ENCODE measurements at places on chromosomes 7 and 10. TPM values are rescaled to one million over a fixed set of nuclear protein-coding genes. Genes with fewer than 3 reads are reported as not detected.

DNA sequence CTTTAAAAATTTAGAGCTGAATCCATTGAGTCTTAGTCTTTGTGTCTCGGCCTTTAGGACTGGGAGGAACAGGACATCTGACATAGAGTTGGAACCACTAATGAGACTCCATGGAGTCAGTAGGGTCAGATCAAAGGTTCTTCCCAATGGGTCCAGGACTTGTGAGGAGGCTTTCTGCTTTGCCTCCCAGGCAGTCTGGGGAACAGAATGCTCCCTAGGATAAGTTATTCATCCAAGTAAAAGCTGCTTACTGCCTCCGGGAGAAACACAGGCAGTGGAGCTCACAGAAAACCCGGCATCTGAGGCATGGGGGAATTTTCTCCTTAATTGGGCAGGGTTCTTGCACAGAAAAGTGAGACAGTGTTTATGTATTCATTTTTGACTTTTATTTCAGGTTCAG, 216.4 kb downstream of the SEC23IP start:
- no peak for DNase-seq
- H3K27me3 ChIP-seq: peaks cover 2% of the 10 kb centered on the region
- H3K36me3 ChIP-seq: no peaks in the 10 kb centered on the region
- no peak overlapping the region for H3K27ac ChIP-seq

The COA1 gene
- total RNA-seq: 78.9 TPM

GRCh38 chr7:44797329-44798258, 1.1 kb downstream of the PPIA start:
- peak; percentile 91 for DNase-seq
- peaks cover 31% of the 10 kb centered on the region for H3K4me1 ChIP-seq
- peak overlapping the region; percentile 97 for H3K4me3 ChIP-seq
- peaks cover 57% of the 10 kb centered on the region for H3K36me3 ChIP-seq
- peak overlapping the region; percentile 99 for H3K27ac ChIP-seq
- no peaks in the 10 kb centered on the region for H3K27me3 ChIP-seq

DNA sequence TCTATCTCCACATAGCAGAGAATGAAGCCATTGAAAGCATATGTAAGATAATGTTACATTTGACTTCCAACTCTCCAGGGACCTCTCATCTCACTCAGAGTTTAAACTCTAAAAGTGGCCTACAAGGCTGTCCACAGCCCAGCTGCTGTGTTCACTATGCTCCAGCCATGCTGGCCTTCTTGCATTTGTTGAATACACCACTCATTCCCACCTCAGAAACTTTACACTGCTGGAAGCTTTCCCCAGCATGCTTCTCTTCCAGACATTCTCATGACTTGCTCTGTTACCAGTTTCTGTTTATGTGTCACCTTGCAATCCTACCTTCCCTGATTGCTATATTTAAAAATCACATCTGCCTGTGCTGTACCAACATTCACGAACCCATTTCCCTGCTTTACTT, 167.2 kb downstream of the WNT2 start:
- H3K4me3 ChIP-seq: no peak overlapping the region
- no peaks in the 10 kb centered on the region for H3K36me3 ChIP-seq
- H3K27ac ChIP-seq: no peak overlapping the region
- no peak for DNase-seq
- H3K27me3 ChIP-seq: no peaks in the 10 kb centered on the region

DNA sequence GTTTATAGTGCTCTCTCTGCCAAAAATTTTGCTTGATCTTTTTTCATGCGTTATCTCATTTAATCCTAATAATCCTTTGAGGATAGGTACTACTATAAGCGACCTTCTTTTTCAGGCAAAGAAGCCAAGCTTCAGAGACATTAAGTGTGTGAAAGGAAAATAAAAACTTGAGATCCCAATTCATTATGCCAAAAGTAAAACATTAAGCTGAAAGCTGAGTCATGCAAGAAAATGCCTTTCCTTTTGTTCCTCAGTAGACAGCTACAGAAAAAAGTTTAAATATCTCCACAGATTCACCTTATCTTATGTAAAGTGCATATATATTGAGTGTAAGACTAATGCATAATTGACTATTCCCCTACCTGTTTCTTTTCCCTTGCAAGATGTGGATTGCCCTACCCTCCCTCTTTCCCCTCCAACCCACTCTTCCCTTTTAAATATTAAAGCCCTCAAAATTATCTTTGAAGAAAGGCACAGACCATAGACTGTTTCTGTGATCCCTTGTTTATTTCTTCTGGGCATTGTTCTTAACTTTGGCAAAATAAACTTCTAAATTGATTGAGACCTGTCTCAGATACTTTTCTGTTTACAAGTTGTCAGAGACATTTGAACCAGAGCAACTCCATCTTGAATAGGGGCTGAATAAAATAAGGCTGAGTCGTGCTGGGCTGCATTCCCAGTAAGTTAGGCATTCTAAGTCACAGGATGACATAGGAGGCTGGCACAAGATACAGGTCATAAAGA, 1139.9 kb upstream of the LRRN3 start:
- no peaks in the 10 kb centered on the region for H3K36me3 ChIP-seq
- no peak overlapping the region for H3K4me3 ChIP-seq
- DNase-seq: no peak
- H3K4me1 ChIP-seq: no peaks in the 10 kb centered on the region
- no peaks in the 10 kb centered on the region for H3K27me3 ChIP-seq

The NXPH1 gene
- total RNA-seq: not detected

The TEX36 gene
- not detected for total RNA-seq

DNA sequence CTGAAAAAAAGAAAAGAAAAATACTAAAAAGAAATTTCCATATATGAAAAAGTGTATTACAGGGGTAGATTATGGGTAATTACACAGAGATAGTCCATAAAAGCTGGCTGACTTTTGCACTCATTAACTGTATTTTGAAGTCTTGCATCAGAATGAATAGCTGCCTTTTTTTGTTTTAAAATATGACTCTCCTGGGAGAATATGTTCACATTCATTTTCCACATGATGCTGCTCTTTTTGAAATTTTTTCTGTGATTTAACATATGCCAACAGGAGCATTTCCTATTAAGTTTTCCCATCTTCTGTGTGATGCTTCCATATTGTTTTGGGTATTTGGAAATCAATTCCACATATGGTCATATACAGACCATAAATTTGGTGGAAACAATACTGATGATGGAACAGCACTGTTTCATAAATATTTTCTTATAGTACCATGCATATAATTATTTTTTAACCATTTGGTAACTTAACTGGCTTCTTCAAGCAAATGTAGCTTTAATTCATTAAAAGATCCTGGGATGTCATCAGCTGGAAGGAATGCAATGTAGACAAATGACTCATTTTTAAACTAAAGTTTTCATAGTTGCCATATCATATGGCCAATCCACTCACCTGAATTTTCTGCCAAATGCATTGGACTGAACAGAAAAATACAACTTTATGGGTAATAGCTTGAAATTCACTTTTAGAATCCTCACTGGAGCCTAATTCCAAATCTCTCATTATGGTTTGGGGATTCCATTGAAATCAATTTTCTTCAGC, 313.9 kb upstream of the GLI3 start:
- DNase-seq: no peak
- H3K4me3 ChIP-seq: no peak overlapping the region
- H3K27me3 ChIP-seq: no peaks in the 10 kb centered on the region
- no peaks in the 10 kb centered on the region for H3K4me1 ChIP-seq

DNA sequence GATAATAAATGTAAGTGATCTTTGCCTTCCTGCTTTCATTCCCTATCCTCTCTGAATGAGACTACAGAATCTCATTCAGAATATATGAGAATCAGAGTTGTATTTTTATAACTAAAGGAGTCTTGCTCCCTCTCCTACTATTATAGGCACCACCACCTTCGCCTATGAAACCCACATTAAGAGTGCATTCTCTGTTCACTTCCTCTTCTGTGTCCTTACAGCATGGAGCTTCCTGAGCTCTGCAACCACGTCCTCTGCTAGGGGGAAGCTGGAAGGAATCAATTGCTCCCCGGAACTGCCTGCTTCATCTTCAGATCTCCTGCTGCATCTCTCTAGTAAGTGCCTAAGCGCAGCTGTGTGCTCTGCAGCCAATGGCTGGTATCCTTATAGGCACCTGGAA, 820.7 kb downstream of the GRID1 start:
- no peaks in the 10 kb centered on the region for H3K4me1 ChIP-seq
- H3K4me3 ChIP-seq: no peak overlapping the region
- peaks cover 13% of the 10 kb centered on the region for H3K27me3 ChIP-seq
- DNase-seq: no peak

The CALCR gene
- total RNA-seq: not detected

- H3K4me1 ChIP-seq: no peaks in the 10 kb centered on the region
- H3K36me3 ChIP-seq: no peaks in the 10 kb centered on the region
- H3K27ac ChIP-seq: no peak overlapping the region
- no peak overlapping the region for H3K4me3 ChIP-seq
- DNase-seq: no peak
These were observed 108.6 kb downstream of the NRCAM start for GRCh38 chr7:108347616-108348015.

GRCh38 chr7:36088966-36089365, 64.1 kb upstream of the EEPD1 start:
- no peak overlapping the region for H3K27ac ChIP-seq
- no peak overlapping the region for H3K4me3 ChIP-seq
- no peak for DNase-seq
- H3K27me3 ChIP-seq: no peaks in the 10 kb centered on the region

GRCh38 chr10:71551970-71552369, 155.2 kb downstream of the CDH23 start:
- no peak overlapping the region for H3K27ac ChIP-seq
- no peak for DNase-seq
- no peak overlapping the region for H3K4me3 ChIP-seq
- H3K36me3 ChIP-seq: no peaks in the 10 kb centered on the region

The CTAGE8 gene
- total RNA-seq: 1.8 TPM

GRCh38 chr7:38940774-38941173, 31.8 kb upstream of the VPS41 start:
- H3K27ac ChIP-seq: no peak overlapping the region
- H3K4me1 ChIP-seq: no peaks in the 10 kb centered on the region
- no peak for DNase-seq
- no peaks in the 10 kb centered on the region for H3K36me3 ChIP-seq
- H3K27me3 ChIP-seq: peaks cover 10% of the 10 kb centered on the region
- no peak overlapping the region for H3K4me3 ChIP-seq

DNA sequence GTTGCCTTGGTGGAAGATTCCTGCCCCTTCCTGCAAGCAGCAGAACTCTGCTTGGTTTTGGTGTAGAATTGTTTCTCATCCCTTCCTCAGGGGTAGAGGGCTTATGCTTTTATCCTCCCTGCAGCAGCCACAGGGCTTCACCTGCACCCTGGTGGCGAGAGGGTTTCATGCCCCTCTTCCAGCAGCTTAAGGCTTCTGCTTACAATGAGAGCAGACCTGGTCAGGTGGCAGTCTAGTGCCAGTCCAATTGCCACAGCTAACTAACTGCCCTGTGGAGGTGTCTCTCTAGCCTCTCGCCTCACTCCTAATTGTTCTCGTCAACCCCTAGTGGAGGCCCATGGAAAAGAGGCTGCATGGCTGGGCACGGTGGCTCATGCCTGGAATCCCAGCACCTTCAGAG, 19.3 kb downstream of the ACBD7 start:
- H3K4me3 ChIP-seq: no peak overlapping the region
- no peak for DNase-seq
- H3K4me1 ChIP-seq: no peaks in the 10 kb centered on the region
- no peaks in the 10 kb centered on the region for H3K36me3 ChIP-seq
- peaks cover 1% of the 10 kb centered on the region for H3K27me3 ChIP-seq
- no peak overlapping the region for H3K27ac ChIP-seq

DNA sequence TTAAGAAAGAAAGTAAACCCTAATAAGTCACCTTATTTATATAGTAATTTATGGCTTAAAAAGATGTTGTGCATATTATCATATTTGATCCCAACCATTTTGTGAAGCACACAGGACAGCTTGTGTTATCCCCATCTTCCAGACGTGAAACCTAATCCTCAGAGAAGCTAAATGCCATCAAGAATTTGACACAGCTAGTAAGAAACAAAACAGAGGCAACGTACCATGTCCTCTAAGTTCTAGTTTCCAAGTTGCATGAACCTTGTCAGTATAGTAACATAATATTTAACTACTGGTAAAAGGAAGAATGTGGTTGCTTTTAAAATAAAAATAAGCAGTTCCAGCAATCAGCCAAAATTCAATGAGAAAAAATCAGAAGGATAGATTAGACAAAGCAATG, 41.5 kb downstream of the PTN start:
- no peak overlapping the region for H3K4me3 ChIP-seq
- H3K27me3 ChIP-seq: no peaks in the 10 kb centered on the region
- DNase-seq: no peak
- no peak overlapping the region for H3K27ac ChIP-seq

The GRB10 gene
- 8.4 TPM for total RNA-seq

GRCh38 chr7:130145424-130146100, 59.6 kb downstream of the TMEM209 start:
- no peaks in the 10 kb centered on the region for H3K36me3 ChIP-seq
- no peak overlapping the region for H3K27ac ChIP-seq
- no peak for DNase-seq
- no peak overlapping the region for H3K4me3 ChIP-seq
- H3K4me1 ChIP-seq: peaks cover 4% of the 10 kb centered on the region

The DPYSL4 gene
- total RNA-seq: 7.2 TPM

- H3K36me3 ChIP-seq: peaks cover 19% of the 10 kb centered on the region
- H3K27ac ChIP-seq: no peak overlapping the region
- H3K27me3 ChIP-seq: no peaks in the 10 kb centered on the region
- no peak overlapping the region for H3K4me3 ChIP-seq
- H3K4me1 ChIP-seq: peaks cover 19% of the 10 kb centered on the region
These were observed 159.8 kb downstream of the PIP4K2A start for GRCh38 chr10:22554461-22555182.

DNA sequence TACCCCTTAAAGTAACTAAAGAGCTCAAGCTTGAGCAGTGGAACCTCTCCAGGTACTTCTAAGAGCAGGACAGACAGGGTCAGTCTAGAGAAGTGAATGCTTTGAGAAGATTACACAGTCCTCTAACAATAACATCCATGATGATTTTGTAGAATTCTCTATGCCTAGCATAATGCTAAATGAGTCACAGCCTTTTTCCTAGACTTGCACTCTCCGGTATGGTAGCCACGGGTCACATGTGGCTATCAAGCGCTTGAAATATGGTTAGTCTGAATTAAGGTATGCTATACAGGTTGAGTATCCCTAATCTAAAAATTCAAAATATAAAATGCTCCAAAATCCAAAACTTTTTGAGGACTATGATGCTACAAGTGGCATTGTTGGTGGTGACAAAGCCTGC, 166.6 kb upstream of the MKLN1 start:
- H3K27ac ChIP-seq: no peak overlapping the region
- no peaks in the 10 kb centered on the region for H3K4me1 ChIP-seq
- H3K36me3 ChIP-seq: no peaks in the 10 kb centered on the region

- H3K27ac ChIP-seq: no peak overlapping the region
- H3K36me3 ChIP-seq: peaks cover 14% of the 10 kb centered on the region
- peaks cover 20% of the 10 kb centered on the region for H3K4me1 ChIP-seq
- H3K4me3 ChIP-seq: no peak overlapping the region
- peaks cover 4% of the 10 kb centered on the region for H3K27me3 ChIP-seq
- peak; percentile 31 for DNase-seq
These were observed 4.3 kb upstream of the CHCHD2 start for GRCh38 chr7:56110611-56111010.

DNA sequence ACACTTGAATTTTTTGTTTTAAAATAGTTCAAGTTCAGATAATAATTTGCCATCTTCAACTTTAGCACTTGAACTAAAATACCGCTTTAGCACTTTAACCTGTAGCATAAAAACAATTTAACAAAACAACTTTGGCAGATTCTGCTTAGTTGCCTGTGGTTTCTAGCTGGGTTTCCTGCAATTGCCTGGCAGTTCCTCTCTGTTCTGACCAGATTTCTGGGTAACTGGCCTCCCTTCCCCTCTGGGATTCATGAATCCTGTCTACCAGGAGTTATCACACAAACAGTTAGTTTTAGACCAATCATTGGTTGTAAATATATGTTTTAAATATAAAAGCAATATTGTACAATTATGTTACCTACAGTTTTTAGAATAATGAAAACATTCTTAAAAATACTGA, 89.8 kb upstream of the HDAC9 start:
- DNase-seq: no peak
- no peak overlapping the region for H3K27ac ChIP-seq
- peaks cover 6% of the 10 kb centered on the region for H3K27me3 ChIP-seq
- no peaks in the 10 kb centered on the region for H3K4me1 ChIP-seq
- no peak overlapping the region for H3K4me3 ChIP-seq

Data from activated CD4-positive, alpha-beta memory T cell treated with anti-CD3 and anti-CD28 coated beads for 36 hours (primary cell).